ENCODE measurements at places on chromosomes 16 and 17. TPM values are rescaled to one million over a fixed set of nuclear protein-coding genes. Genes with fewer than 3 reads are reported as not detected.

The CCDC78 gene
- total RNA-seq: 2.2 TPM

The MYLK3 gene
- total RNA-seq: under 0.01 TPM

The GRIN2A gene
- total RNA-seq: 1.5 TPM

The TLCD2 gene
- 4.7 TPM for total RNA-seq

The KRT33B gene
- 1.1 TPM for total RNA-seq

The IGFBP4 gene
- 801 TPM for total RNA-seq

The CTF1 gene
- 2.9 TPM for total RNA-seq

The TRPV3 gene
- total RNA-seq: 0.29 TPM

The WNT9B gene
- 0.36 TPM for total RNA-seq

The ZFP90 gene
- 41.3 TPM for total RNA-seq

The NAGS gene
- total RNA-seq: 0.36 TPM

The WSB1 gene
- total RNA-seq: 158 TPM

The AXIN2 gene
- total RNA-seq: 5.1 TPM

The CEMP1 gene
- not detected for total RNA-seq

The TNFSF12 gene
- 12.7 TPM for total RNA-seq
